ENCODE measurements at places on chromosomes 3 and 15. TPM values are rescaled to one million over a fixed set of nuclear protein-coding genes. Genes with fewer than 3 reads are reported as not detected.

The CSPG4 gene
- not detected for polyA plus RNA-seq

The DPP8 gene
- polyA plus RNA-seq: 46.5 TPM

The SLC12A1 gene
- polyA plus RNA-seq: not detected

The SERP1 gene
- polyA plus RNA-seq: 120 TPM

The PIAS1 gene
- 128 TPM for polyA plus RNA-seq

The GASK1A gene
- polyA plus RNA-seq: not detected

The PRR20G gene
- polyA plus RNA-seq: not detected

The TMEM108 gene
- not detected for polyA plus RNA-seq

The SNTN gene
- not detected for polyA plus RNA-seq

The SAMD7 gene
- not detected for polyA plus RNA-seq

Measured in IgD-negative memory B cell (primary cell).